GM12892 (cell line): ENCODE measurements at places on chromosomes 7 and 10.

- DNase-seq: no peak
These were observed 5.1 kb upstream of the DMBT1 start for GRCh38 chr10:122555442-122555841.

- DNase-seq: no peak
These were observed 148.2 kb upstream of the FERD3L start for GRCh38 chr7:19293431-19293830.

GRCh38 chr7:111238886-111239285 is 148.0 kb downstream of the LRRN3 start:
- DNase-seq: no peak

GRCh38 chr7:44794331-44794730 is 2.1 kb upstream of the PPIA start:
- no peak for DNase-seq

- DNase-seq: no peak
These were observed 72.7 kb upstream of the PALS2 start for GRCh38 chr7:24500599-24500998.

GRCh38 chr7:107069457-107069856 is 25.0 kb downstream of the PRKAR2B start:
- no peak for DNase-seq

GRCh38 chr10:124053971-124054370 is 39.4 kb downstream of the CHST15 start:
- DNase-seq: no peak

DNA sequence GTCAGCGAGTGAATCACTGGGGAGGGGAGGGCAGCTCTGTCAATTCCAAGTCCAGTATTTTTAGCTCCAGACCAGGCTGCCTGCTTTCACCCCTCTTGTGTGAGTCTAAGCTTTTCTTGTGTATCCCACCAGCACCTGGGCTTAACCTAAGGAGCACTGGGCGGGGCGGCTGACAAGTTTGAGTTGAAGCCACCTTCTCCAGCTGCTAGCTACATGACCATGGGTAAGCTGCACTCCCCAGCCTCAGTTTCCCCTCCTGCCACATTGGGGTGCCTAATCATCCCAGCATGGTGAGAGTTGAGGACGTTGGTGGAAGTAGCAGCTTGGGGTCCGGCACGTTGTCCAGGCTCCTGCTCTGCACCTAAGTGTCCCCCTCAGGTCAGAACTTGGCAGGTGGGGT is 89.8 kb upstream of the PCBD1 start:
- no peak for DNase-seq

- DNase-seq: no peak
These were observed 54.2 kb downstream of the FOXP2 start for GRCh38 chr7:114468844-114469243.
